ENCODE measurements at places on chromosomes 7 and 10. TPM values are rescaled to one million over a fixed set of nuclear protein-coding genes. Genes with fewer than 3 reads are reported as not detected.

Gene SNCG
- total RNA-seq, result 32.4 TPM

Gene NAT16
- total RNA-seq, result not detected

Gene CCDC3
- total RNA-seq, result 5.6 TPM

Gene ZNF467
- total RNA-seq, result 4.4 TPM

Gene SDK1
- total RNA-seq, result 4.1 TPM

Gene AKR1D1
- not detected for total RNA-seq

Gene SAMD9L
- total RNA-seq, result 4.1 TPM

Gene TMEM236
- 0.76 TPM for total RNA-seq

Gene CDHR1
- 6.7 TPM for total RNA-seq

All from esophagus squamous epithelium (tissue), 5 donors.